Fibroblast of the aortic adventitia (primary cell): ENCODE measurements at places on chromosomes 12 and 14.

- no peak for DNase-seq
Measured at GRCh38 chr14:89240414-89240813, 176.6 kb downstream of the FOXN3 start.

- no peak for DNase-seq
Measured at GRCh38 chr14:75589931-75590330, 11.5 kb downstream of the FLVCR2 start.

GRCh38 chr12:83198291-83199015 lies 511.7 kb downstream of the TMTC2 start:
- DNase-seq = no peak

- peak; percentile 87 for DNase-seq
Measured at GRCh38 chr12:53495903-53496751, 3.1 kb downstream of the MAP3K12 start.

DNA sequence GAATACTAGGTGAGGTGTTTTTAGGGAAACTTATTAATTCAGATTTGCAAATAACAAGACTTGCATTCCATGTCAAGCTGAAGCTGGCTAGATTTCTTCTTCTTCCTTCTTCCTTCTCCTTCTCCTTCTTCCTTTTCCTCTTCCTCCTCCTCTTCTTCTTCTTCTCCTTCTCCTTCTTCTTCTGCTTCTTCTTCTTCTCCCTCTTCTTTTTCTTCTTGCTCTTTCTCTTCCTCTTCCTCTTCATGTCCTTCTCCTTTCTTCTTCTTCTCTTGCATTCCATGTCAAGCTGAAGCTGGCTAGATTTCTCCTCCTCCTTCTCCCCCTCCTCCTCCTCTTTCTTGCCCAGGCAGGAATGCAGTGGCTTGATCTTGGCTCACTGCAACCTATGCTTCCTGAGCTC lies 297.8 kb downstream of the PRKD1 start:
- no peak for DNase-seq

- DNase-seq = no peak
Measured at GRCh38 chr14:59510001-59510400, 25.7 kb downstream of the JKAMP start.

DNA sequence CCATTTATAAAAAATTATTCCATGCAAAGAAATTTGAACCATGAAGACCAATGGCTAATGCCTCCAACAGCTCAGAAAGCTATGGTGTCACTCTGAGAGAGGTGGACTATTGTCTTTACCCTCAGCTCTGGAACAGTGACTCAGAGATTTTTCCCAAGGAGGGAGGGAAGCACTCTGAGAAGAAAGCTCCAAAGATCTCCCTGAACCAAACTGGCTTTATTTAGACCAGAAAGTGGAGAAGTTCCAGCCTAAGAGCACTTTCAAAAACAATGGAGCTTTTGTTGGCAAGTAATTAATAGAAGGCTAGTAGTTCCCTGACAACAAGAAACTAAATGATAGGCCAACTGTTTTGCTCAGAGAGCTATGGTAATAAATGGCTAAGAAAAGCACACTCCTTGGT lies 599.9 kb upstream of the MDGA2 start:
- DNase-seq = no peak

- DNase-seq = no peak
Measured at GRCh38 chr12:11150832-11151231, 16.4 kb upstream of the TAS2R30 start.

- no peak for DNase-seq
Measured at GRCh38 chr14:50545618-50546017, 13.2 kb upstream of the MAP4K5 start.

GRCh38 chr12:835754-836518 lies 83.6 kb downstream of the WNK1 start:
- DNase-seq = no peak

DNA sequence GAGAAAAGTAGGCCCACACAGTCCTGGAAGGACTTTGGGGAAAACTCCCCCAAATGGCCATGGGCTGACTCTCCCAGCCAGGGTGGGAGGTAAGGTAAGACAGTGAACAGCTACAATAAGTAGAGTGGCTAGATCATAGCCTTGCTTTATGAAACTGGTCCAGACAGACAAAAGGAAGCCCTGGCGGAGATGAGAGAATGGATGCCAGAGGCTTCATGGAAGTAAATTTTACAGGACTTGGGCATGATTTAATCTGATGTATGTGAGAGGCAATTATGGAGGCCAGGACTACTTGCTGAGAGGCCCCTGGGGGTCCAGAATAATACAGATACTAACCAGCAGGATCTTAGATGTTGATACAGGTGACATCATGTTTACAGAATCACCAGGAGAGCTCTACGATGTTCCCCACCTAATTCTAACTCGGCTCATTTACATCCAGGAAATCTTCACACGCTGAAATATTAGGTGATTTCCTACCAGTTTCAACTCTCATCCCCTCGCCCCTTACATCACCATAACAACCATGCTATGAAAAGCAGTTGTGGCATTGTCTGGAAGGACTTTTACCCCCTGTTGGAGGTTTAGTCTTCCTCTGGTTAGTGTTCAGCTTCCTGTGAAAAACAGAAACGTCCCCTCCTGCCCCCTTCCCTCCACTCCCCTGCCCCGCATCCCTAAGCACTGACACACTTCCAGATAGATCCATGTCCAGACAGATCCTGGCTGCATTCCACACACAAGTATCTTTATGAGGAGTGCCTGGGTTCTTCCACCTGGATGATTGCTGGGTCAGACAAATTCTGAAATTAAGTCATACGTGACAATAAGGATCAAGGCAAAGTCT lies 39.5 kb upstream of the NT5DC3 start:
- DNase-seq = no peak

GRCh38 chr14:42370056-42370455 lies 763.4 kb downstream of the LRFN5 start:
- DNase-seq = no peak

DNA sequence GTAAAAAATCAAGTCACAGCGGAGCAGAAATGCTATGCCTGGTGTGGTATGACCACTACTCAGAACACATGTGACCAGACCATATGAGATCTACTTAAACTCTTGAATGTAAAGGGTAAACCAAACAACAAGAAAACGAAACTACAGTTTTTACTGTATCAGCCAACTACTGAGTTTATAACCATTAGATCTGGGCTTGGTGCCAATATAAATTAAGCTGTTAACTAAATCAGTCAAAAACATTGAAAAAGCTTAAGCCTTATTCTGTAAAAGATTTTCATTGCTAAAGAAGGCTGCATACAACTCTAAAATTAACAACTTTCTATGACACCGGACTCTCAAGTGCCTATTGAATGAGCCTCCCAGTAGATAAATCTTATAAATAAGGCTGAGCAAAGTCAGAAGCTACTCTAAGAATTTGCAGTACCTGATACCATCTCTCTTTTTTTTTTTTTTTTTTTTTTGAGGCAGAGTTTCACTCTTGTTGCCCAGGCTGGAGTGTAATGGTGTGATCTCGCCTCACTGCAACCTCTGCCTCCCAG lies 35.4 kb downstream of the SPTLC2 start:
- peak; percentile 80 for DNase-seq

- no peak for DNase-seq
Measured at GRCh38 chr14:53380867-53381225, 227.7 kb upstream of the DDHD1 start.

DNA sequence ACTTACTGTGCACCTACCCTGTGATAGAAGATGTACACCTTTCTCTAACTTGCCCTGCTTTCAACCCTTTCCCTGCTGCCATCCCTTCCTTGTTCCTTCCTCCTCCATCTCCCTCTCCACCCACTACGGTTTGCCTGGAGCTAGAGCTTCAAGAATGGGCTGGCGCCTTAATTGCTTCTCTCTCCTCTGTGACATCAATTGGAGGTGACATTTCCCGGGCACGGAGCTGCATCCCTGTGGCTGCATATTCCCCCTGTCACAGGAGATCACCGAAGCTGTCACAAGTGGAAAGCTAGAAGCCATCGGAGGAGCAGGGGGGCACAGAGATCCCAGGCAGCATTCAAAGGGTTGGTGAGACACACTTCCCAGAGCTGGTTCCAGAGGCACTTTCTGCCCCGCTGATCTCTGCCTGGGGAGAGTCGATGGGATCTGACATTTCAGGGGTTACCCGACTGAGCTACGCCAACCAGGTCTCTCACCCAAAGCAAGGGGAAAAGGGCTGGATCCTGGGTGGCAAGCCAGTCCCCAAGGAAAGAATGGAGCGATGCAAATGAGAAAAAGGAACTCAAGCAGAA lies 604.9 kb downstream of the MED13L start:
- DNase-seq = no peak

GRCh38 chr14:69643430-69644200 lies 32.2 kb downstream of the SUSD6 start:
- DNase-seq = peak; percentile 42

DNA sequence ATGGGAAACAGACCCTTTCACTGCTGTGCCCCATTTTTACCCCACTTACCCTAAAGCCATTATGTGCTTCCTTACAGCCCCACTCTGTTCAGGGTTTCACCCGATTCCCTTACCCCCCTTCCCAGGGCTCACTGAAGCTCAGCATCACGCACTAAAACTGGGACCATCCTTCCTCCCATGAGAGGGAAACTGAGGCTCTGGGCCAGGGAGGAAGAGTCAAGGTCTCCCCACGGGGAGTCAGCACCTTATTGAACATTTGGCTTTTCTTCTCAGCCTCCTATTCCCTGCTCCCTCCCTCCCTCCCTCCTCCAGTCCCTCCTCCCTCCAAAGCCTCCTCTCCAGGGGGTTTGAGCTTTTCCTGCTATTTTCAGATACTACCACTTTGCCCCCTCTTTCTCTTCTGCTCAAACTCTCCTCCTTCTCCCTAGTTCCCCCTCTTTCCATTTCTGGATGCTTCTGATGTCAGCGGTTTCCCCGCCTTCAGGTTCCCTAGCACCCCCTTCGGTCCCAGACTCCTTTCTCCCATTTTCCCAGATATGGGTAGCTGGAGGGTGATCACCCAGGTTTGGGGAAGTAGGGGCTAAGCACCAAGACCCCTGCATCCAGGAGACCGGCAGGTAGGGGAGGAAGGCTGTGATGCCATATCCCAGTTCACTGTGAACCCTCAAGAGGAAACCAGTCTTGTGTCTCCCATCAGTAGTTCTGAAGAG lies 960 bp downstream of the GPR162 start:
- DNase-seq = no peak

DNA sequence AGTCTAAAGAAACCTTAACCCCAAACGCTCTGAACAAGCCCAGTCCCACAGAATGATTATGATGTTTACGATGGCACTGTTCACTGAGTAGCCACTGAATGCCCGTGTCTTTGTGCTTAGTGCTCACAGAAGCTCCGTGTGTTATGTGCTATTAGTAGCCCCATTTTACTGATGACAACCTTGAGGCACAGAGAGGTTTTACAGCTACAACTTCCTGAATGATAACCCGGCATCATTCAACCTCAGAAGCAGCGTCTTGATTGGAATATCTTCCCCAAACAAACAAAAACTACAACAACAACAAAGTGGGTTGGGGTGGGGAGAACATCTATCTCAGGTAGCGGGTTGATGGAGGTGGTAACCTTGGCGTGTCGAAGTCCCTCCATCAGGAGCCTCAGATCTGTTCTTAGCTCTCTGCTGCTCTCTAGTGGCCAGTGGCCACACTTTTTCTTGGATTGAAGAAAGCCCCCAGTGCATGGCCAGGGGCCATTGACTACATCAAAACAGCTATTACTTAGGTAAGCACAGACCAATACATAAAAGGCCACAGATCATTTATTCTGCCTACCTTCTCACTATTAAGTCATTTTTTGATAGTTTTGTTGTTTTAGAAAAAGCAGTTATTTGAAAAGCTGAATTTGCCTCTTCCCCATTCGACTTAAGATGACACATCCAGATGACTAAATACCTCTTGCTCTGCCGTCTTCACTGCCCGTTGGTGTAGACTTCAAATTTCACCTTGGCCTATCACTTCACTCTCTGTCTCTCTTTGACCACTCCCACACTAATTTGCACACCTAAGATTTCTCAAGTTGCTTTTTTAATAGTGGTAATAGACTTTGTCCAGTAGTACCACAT lies 376.9 kb downstream of the GALC start:
- peak; percentile 58 for DNase-seq

DNA sequence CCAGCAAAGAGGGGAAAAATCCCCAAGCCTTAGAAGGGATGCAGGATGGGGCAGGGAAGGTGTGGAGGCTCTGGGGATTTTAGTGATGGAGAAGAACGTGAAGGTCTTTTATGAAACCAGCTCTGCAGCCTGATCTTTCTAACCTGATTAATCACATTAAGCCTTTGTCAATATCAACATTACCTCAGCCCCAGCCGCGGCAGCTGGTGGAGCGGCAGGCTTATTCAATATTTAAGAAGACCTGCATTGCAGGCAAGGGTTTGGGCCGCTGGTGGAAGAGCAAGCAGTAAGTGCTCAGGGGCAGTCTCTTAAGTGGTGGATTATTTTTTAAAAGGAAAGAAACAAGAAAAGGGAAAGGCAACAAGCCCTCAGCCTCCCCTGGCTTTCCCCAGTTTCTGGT lies 16.6 kb downstream of the RPH3A start:
- DNase-seq = no peak
